Hematopoietic multipotent progenitor cell treated with erythropoietin and hydrocortisone succinate and interleukin-3 and kit ligand, for 6 days (in vitro differentiated cells): ENCODE measurements at places on chromosomes 6 and 20.

- DNase-seq, result no peak
Observed at GRCh38 chr6:109429496-109429895, 10.9 kb downstream of the PPIL6 start.

DNA sequence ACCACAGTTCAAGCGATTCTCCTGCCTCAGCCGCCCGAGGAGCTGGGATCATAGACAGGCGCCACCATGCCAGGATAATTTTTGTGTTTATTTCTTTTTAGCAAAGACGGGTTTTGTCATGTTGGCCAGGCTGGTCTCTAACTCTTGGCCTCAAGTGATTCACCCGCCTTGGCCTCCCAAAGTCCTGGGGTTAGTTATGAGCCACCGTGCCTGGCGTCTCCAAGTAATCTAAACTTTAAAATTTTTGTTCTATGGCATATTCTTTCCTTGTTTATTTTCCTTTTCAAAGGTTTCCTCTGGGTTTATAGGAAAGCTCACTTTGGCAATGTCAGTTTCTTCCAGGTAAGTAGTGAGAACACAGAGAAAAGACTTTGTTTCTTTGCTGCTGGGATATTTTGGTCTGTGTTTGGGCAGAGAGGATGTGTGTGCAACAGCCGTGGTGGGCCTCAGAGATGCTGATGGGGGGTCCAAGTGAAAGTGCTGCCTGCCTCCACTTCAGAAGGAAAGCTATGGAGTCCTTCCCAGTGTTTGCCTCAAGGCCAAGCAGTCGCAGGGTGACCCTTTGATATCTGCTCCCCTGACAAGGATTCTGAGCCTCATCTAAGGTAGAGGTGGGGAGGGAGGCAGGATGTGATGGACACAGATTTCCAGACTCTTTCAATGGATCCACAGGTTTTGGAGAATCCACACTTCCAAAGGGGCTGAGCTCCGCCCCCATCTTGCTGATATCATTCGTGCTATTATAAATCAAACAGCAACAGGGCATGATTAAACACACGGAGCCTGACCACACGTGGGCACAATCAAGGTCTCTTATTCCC is 2.3 kb downstream of the LRP11 start:
- DNase-seq, result no peak

- DNase-seq, result no peak
Observed at GRCh38 chr6:31157513-31158139, at the start of gene CCHCR1. TSS of gene CCHCR1 (minus strand) at chr6:31157802. CDS start at chr6:31157600, 202 bp downstream.

GRCh38 chr6:15969236-15969778 is 159.6 kb upstream of the MYLIP start:
- no peak for DNase-seq
